ENCODE measurements at places on chromosomes 16 and 17.
A peak's percentile ranks its signal among the peaks of the same experiment; 100 is the strongest.

- no peak for DNase-seq
These were observed 10.7 kb upstream of the TMC5 start for GRCh38 chr16:19406891-19407491.

GRCh38 chr17:56812901-56813388 lies 20.8 kb downstream of the C17orf67 start:
- peak; percentile 66 for DNase-seq

GRCh38 chr17:80832266-80832676 lies 159.4 kb upstream of the CHMP6 start:
- DNase-seq, result no peak

DNA sequence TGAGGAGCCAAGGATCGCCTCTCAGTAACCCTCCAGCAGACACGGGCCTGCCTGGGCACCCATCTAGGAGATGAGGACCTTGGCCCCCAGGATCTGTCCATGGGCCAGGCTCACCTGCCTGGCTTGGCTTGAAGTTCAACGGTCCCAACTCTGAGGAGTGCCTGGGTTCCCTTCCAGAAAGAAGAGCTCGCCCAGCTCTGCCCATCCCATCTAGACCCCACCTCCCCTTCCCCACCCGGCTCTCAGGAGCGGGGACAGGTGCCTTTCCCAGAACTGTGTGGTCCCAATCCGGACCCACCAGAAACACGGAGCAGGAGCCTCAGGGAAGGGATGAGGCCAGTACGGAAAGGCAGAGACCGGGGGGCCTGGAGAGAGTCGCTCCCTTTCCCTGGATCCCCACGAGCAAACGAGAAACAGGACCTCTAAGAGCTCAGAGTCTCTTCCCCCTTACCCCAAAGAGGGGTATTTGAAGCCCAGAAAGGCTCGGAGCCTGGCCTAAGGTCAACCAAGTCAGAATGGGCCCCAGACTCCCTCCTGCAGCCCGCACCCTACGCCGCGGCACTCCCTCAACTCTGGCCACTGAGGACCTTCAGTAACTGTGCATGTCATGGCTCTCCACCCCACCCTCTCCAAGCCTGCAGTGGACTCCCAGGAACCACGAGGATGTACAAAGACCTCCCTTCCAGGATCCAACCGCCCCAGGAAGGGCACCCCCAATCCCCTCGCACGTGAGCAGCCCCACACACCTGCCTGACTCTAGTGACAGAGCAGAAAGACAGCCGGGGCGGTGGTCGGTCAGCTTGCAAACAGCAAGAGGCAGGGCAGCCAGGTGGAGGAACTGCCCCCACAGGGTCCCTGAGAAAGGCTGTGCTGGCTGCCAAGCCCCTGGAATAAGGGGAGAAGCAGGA lies 5.4 kb downstream of the CLUH start:
- DNase-seq, result no peak

GRCh38 chr17:31155208-31155810 lies 60.5 kb downstream of the NF1 start:
- no peak for DNase-seq

- DNase-seq, result no peak
These were observed 148.0 kb downstream of the KCNJ12 start for GRCh38 chr17:21524211-21524591.

DNA sequence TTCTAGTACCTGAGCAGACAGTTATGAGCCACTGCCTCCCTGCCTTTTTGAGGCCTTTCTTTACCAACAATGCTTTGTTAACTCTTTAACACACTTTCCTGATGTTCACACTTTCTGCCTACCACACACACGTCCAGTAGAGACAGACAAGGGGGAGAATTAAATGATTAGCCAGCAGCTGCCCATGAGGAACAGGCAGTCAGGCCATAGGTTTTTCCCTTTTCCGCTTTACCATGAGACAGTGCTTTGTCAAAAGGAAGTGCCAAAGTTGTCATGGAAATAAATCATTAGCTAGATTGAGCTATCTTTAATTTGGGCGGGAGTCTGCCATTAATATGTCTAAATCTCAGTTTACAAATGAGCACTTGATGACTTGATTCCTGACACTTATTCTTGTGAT lies 102.1 kb downstream of the PITPNC1 start:
- no peak for DNase-seq

GRCh38 chr17:37461668-37462067 lies 28.0 kb upstream of the DUSP14 start:
- DNase-seq, result no peak

DNA sequence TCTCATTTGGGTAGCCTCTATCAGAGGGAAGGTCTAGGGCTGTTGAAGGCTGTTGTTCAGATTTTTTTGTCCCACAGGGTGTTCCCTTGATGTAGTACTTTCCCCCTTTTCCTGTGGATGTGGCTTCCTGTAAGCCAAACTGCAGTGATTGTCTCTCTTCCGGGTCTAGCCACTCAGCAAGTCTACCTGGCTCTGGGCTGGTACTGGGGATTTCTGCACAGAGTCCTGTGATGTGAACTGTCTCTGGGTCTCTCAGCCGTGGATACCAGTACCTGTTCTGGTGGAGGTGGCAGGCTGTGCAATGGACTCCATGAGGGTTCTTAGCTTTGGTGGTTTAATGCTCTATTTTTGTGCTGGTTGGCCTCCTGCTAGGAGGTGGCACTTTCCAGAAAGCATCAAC lies 23.3 kb upstream of the CCR7 start:
- no peak for DNase-seq

DNA sequence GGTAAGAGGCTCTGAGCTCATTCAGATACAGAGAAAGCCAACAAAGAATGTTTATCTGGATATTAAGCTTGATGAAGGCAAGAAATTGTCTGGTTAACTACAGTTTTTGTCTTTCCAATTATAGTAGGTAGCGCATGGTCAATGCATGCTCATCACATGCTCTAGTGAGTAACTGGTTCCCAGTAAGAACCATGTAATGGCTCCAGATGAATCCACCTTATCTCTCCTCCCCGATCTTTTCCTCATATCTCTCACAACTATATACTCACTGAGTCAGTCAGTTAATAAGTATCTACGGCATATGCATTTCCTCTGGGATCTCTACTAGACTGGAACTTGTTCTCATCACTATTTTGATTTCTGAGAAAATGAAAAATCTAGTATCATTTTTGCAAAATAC lies 340.7 kb upstream of the DYNLRB2 start:
- no peak for DNase-seq

DNA sequence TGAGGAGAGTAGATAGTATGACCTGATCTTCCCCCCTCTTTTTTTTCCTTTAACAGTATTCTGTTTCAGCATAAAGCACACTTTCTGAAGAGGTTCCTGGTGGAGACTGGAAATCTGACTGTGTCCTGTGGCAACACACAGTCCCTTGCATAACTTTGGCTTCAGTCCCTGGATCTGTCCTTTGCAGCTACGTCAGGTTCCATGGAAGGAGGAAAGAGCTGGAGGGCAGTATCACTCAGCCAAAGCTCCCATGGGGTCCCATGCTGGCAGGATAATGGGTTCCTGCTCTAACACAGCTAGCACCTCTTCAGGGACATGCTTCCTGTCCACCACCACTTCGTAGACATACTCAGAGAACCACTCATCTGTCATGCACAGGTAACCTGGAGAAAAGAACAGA lies 13.3 kb upstream of the SLC6A4 start:
- no peak for DNase-seq

GRCh38 chr16:51024703-51025102 lies 126.4 kb downstream of the SALL1 start:
- DNase-seq, result no peak

DNA sequence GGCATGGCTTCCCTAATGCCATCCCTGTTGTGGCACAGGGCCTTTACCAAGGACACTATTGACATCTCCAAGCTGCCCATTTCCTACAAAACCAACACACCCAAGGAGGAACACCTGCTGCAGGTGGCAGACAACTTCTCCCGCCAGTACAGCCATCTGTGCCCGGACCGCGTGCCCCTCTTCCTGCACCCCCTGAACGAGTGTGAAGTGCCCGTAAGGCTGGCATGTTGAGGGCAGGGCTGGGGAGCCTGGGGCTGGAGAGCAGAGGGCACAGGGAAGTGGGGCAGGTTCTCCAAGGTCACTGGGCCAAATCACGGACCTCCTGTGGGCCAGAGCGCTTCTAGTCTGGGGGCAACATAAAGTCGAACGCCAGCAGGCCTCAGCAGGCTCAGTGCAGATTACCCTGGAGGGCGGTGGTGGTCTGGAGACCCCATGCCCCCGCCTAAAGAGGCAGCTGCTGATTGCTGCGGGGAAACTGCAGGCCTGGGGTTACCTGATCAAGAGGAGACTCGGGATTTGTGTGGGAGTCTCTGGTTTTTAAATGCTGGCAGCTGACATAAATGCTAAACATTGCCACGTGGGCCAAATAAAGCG lies 4.3 kb downstream of the DRC7 start:
- DNase-seq, result no peak

- DNase-seq, result no peak
These were observed 66.4 kb downstream of the CMC2 start for GRCh38 chr16:80940069-80940856.

DNA sequence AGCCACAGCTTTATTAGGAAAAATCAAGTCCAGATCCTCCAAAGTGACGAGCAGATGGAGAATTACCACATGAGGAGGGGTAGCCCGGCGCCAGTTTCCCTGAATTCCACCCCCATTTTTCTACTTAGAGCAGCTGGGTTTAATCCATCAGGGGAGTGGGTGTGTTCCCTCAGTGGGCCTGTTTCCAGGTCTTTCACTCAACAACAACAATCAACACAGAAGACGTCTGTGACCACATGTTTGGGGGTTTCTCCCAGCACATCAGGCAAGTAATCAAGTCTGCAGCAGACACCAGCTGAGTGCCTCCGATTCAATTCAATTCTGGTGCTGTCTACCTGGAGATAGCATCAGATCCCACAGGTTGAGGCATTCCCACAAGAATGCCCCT lies 6.8 kb downstream of the SLC6A2 start:
- no peak for DNase-seq

DNA sequence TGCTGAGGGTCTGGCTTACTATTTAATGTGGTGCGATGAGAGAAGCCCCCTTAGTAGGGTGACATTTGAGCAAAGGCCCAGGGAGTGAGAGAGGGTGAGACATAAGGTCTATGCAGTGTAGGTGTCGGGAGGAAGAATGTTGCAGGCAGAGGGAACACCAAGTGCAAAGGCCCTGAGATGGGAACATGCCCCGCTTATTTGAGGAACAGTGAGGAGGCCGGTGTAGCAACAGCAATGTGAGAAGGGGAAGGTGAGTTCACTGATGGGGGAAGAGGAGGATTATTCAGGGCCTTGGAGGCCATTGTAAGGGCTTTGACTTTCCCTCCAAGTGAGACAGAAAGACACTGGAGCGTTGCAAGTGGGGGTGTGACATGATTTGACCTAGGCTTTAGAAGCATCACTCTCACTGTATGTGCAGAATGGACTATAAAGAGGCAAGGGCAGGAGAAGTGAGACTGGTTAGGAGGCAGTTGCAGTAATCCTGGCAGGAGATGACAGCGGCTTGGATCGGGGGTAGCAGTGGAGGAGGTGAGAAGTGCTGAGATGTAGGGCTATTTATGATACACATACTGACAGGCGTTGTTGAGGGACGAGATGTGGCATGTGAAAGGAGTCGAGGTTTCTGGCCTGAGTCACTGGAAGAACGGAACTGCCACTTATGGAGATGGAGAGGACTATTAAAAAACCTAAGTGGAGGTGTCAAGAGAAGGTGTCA lies 145.3 kb downstream of the SPECC1 start:
- no peak for DNase-seq

DNA sequence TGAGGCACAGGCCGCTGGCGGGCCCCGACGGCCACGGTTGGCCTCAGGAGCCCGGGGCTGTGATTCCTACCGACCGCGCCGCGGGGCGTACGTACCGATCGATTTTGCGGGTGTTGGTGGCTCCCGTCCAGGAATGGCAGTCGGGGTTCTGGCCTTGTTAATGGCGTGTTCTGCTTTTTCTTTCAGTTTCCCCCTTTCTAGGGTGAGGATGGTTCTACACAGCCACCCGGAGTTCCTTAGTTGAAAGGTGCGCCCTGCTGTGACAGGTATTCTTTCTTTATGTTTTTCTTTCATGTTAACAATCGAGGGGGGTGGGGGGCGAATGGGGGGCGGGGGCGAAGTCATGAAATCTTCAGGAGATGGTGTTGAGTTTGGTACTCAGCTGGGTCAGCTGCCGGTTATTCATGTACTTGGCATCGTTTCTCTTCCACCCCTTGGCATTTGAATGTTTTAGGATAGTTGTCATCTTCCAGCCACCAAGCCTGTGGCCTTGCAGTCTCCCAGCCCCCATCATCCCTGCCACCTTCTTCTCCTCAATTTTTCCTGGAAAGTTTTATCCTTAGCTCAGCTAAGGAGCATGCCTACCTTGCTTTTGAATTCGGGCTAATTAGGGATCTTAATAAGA lies 802 bp downstream of the CYLD start:
- DNase-seq, result no peak

DNA sequence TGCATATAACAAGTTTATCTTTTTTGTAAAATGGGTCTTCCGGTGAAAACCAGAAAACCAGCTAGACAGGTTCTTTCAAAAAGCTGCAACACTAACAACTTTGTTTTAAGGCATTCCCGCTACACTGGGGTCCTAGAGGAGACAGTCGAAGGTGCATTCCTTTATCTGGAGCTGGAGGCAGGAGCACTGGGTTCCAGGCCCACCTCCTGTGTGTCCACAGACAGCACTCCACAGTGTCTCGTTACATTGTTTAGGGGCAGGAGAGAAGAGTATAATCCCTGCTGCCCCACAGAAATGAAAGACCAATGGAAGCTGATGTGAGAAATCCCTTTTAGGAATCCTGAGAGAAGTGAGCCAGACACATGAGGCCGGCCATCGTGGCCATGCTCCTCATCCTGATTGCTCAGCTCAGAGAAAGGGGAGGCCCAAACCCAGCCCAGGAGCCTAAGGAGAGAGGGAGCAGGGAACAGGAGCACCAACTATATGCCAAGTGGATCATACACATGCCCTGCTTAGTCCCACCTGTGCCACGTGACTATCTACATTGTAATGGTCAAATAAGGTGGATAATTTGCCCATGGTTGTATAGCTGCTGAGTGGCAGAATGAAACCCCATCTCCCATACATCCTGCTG lies 59.5 kb downstream of the CCDC182 start:
- no peak for DNase-seq

DNA sequence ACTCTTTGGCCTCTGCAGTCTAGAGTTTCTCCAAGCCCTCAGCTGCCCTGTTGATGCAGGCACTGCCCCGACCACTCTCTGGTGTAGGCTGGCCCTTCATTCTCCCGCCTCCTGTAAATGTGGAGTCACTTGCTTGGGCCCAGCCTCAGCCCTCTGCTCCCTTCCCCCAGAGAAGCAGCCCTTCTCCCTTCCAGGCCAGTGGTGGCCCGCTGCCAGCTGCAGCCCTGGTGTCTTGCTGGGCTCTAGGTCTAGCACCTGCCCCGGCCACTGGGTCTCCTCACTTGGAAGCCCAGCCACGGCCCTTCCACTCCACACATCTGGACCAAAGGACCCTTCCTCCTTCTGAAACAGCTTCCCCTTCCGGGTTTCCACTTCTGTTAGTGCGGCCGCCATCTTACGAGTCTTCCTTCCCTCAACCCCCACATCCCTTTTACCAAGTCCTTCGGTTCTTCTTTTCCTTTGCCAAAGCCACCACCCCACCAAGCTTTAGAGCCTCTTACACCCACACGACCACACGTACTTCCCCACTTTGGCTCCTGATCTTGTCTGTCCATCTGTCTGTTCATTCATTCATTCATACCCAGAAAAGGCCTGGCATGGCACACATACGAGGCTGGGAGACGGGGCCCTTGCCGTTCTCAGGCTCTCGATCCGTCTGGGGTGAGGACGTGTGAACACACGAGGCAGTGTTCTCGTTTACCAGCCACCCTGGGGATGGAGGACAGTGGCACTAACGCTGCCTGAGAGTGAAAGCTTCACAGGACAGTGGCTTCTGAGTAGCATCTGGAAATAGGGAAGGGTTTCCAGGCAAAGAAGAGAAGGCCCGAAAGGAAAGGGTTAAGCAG lies 68.0 kb downstream of the ABR start:
- DNase-seq, result no peak

- no peak for DNase-seq
These were observed 8.0 kb downstream of the CISD3 start for GRCh38 chr17:38738007-38738662.
